Activated CD8-positive, alpha-beta memory T cell treated with anti-CD3 and anti-CD28 coated beads for 48 hours (primary cell): ENCODE measurements at places on chromosomes 4 and X.

GRCh38 chr4:188455062-188455752, 316.0 kb downstream of the TRIML1 start:
- no peak for DNase-seq

DNA sequence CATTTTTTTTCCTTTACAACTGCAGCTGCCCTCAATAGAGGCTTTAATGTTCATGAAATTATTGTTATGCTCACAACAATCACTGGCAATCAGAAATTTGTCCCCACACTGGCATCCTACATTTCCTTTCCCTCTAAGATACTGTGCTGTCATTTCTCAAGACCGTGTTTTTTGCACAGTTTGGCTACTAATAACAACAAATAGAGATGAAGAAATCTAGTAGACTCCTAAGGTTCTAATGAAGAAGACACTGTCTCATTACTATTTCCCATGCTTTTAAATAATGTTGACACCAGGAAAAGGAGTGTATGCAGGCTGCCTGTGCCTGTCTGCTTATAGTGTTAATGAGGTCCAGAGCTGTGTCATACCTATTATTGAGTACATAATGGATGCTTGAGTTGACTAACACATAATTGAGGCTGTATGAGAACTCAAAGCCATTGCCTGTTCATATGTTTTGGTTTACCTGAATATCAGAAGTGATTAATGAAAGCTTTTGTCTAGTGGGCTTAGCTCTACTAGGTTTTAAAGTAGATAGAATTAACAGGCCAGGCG, 1.5 kb upstream of the EIF4E start:
- no peak for DNase-seq

GRCh38 chrX:7082556-7082955, 65.0 kb upstream of the STS start:
- no peak for DNase-seq

GRCh38 chr4:40811956-40812355, 62.2 kb downstream of the NSUN7 start:
- no peak for DNase-seq

- no peak for DNase-seq
These were observed 54.2 kb upstream of the CBR4 start for GRCh38 chr4:169064296-169064695.

- no peak for DNase-seq
These were observed 83.6 kb downstream of the TSPAN5 start for GRCh38 chr4:98574816-98575215.

DNA sequence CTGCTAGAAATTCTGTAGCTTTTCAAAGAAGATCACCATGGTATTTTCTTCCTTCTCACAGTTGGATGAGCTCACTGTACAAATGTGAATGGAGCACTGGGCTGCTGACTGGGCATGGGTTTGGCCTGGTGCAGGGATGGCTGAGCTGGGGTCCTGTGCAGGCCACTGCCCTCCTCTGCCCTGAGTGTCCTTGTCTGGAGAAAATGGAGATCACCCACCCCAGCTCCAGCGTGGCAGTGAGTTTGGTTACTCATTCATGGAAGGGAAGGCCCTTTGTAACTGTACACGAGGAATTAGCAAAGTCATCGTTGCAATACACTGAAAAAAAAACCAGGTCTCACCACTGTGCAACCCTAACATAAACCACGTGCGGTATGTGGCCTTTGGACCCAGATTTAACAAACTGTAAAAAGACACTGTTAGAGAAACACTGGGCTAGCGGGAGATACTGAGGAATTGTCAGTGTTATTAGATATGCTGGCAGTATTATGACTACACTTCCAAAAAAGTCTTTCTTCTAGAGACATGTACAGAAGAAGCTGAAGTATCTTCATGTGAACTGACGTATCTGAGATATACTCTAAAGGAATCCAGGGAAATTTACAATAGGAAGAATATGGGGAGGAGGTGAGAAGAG, 16.1 kb upstream of the TBC1D14 start:
- DNase-seq = no peak

DNA sequence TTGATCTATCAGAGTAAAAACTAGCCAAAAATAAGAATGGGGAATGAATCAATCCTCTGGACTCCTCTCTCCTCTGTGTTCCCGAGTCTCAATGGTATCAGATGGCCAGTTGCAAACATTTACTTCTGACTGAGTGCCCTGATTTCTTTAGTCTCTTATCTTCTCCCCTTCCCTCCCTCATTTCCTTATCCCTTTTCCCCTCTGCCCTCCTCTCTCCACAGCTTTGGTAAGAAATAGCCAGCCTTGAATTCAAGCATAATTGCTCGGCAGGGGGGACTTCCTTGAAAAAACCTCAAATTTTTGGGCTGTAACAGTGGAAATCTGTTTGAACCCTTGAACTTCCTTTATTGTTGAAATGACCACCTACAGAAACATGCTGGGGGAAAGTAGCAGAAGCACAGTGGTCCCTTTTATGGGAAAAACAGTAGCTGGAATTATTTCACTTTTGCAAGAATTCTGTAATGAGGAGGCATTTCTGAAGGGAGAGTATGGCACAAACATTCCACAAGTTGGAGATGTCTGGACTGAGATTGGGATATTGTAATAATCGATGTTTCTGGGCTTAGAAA, 40.3 kb downstream of the NHS start:
- no peak for DNase-seq

DNA sequence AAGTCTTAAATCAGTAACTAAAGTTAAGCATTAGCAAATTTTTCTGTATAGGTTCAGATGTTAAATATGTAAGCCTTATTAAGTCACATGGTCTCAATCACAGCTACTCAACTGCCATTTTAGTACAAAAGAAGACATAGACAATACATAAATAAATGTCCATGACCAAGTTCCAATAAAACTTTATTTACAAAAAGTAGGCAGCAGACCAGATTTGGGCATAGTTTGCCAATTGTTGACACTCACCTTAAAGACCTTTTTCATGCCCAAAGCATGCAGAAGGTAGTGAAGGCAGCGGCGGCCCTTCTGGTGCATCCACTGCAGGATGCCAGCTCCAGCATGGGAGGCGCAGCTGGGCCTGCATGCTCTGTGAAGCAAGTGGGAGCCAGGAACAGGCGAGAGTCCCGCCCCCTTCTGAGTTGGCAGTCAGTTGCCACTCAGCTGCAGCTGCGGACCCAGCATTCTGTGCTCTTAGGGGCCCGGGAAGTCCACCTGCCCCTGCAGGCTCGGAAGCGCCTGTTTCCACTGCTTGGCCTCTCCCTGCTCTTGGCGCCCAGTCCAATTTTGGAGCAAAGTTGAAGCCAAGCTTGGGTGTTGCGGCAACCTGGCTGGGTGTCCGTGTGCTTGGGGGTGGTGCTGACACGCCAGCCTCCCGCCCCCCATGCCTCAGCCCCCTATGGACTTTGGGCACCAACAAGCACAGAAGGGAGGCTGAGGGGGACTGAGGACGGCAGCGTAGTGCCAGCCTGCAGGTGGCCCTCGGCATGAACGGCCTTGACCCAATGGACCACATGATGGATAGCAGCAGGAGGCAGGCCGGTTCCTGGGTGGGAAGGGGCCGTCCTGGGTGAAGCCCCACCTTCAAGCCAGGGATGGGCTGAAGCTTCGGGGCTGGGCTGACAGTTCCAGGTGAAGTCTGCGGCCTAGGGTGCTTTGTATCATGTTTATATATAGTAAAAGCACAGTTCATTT, 42.4 kb upstream of the PABPC4L start:
- no peak for DNase-seq

GRCh38 chr4:71765350-71765749, 18.5 kb downstream of the GC start:
- DNase-seq = no peak

- no peak for DNase-seq
These were observed 85.7 kb upstream of the HPRT1 start for GRCh38 chrX:134374294-134374693.

GRCh38 chrX:29762006-29762405, 453.4 kb upstream of the MAGEB2 start:
- DNase-seq = no peak

DNA sequence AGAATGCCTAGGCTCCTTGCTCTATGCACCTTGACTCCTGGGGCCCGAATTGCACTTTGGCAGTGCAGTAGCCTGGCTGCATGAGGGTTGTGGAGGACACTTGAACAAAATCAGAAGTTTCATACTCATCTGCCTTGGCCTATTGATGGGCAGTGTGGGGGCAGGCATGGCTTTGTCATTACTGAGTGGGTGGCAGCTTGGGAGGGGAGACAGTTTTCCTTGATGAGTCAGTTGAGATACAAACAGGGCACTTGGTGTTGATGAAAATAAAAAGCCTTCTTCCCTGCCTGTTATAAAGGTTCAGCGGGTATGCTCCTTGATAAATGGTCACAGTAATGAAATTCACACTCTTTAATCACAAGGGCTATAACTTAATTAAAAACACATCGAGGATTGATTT, 126.8 kb upstream of the MAMLD1 start:
- no peak for DNase-seq

DNA sequence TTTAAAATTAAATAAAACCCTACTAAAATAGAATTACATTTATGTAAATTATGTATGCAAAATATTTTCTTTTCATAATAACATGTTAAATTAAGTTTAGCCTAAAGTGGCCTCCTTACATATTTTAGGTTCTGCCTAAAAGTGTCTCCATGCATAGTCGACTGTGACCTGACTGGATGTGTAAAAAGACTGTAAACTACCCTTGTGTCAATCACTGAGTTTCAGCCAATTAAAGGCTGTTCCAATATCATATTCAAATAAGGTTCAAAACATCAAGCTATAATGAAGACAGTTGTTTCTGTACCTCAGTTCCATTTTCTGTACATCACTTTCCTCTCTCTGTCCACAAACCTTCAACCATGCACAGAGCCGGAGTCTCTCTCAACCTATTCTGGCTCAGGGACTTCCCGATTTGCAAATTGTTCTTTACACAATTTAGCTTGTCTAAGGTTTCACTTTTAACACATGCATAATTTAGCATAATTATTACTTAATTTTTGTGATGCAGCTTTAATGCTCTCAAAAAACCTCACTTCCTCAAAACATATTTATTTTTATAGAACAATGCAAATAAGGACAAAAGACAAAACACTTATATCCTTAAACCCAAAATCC, 60.1 kb downstream of the SH3RF1 start:
- DNase-seq = no peak

GRCh38 chrX:15465896-15466651, 27.1 kb downstream of the PIR start:
- no peak for DNase-seq

DNA sequence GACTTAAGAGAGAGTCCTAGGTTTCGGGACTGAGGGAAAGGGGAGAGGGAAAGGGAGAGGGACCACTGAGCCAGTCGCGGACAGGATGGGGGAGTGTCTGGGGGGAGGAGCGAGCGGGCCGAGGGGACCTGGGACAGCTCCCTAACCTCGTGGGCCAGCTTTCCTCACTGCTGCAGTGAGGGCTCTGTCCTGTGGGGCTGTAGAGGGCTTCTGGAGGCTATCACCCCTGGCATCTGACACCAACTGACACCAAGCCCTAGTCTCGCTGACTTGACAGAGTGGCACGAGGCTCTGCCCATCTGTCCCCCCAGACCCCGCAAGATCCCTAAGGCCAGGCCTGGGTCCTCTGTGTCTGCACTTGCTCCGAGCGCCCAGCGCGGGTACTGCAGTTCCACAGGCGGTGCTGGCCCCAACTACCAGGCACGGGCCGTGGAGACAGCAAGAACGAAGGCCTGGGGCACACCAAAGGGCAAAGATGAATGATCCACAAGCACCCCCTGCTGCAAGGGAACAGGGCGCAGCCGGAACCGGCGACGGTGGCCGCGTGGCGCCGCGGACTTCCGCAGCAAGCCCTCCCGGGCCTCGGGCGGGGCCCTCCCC, 465 bp downstream of the HAUS7 start:
- no peak for DNase-seq

DNA sequence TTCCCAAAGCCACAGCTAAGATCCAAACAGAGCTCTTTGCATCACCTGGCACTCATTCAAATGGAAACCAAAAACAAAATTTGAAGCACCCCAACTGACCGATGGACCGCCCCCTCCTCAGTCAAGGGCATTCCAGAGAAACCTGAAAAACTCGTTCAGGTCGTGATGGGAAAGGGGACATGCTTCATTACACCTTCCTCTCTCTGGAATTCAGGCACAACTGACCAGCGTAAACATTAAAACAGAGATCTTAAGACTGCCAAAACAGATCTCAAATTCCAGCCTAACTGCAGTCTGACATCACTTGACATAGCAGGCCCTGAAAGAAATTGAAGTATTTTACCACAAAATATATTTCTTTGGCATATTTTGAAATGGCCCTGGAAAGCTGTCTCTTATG, 28.5 kb downstream of the PTTG2 start:
- no peak for DNase-seq
